ENCODE measurements at places on chromosomes 2 and 18.

DNA sequence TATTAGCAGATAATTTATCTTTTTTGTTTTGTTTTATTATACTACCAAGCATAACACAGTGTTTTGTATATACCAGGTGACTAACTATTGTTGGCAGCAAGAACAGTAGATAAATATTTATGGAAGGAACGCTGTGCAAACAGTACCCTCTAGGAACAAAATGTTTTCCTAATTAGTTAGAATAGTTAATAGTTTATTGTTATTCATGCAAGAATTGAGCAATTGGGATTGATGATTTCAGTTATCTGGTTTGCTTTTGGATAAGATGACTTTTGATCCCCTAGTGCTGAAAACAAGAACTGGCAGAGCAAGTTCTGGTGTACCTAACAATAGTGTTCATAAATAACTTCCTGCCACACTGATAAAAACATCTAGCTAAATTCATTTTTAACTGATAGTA is 323.3 kb downstream of the TGIF1 start:
- no peak for DNase-seq

GRCh38 chr2:157150747-157151146 is 106.8 kb upstream of the GALNT5 start:
- no peak for DNase-seq

GRCh38 chr2:50785816-50786215 is 246.1 kb downstream of the NRXN1 start:
- DNase-seq = no peak

GRCh38 chr2:231412618-231412963 is 17.1 kb downstream of the B3GNT7 start:
- DNase-seq = no peak

DNA sequence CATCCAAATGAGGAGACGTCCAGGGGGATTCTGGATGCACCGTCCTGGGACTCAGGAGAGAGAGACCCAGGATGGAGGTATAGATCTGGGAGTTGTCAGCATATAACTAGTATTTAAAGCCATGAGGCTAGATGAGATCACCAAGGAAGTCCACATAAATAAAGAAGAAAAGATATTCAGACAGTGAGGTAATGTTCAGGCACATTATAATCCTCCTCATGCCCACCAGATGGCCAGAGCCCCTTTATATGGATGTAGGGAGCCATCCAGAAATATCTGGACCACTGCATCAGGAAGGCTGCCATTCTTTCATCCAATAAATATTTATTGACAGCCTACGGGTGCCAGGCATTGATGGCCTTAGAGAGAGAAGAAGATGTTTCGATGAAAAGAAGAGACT is 21.2 kb upstream of the NCKAP5 start:
- no peak for DNase-seq
